ENCODE measurements at places on chromosomes 1 and 21.

- DNase-seq: no peak
Measured at GRCh38 chr1:246153796-246154212, 353.3 kb downstream of the SMYD3 start.

GRCh38 chr1:108591466-108591865 lies 31.6 kb downstream of the EEIG2 start:
- no peak for DNase-seq

- no peak for DNase-seq
Measured at GRCh38 chr1:170568197-170568596, 36.2 kb downstream of the GORAB start.

- no peak for DNase-seq
Measured at GRCh38 chr1:9718006-9718680, 66.6 kb downstream of the PIK3CD start.

DNA sequence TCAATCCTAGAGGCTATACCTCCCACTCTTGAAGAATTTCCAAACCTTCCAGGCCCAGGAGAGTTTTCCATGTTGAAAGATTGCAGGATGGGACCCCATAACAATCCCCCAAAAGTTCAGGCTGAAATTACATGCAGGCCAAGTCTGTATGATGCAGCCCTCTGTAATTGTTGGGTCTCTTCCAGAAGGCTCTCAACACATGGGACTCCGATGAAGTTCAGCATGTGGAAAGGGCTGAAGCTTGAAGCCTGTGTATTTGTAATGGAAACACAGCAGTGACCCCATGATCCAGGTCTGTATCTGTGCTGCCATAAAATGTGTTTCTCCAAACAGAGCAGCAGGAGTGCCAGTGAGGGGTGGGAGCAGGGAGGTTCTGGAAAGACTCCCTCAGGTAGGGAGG lies 202.5 kb upstream of the LYPLAL1 start:
- no peak for DNase-seq

DNA sequence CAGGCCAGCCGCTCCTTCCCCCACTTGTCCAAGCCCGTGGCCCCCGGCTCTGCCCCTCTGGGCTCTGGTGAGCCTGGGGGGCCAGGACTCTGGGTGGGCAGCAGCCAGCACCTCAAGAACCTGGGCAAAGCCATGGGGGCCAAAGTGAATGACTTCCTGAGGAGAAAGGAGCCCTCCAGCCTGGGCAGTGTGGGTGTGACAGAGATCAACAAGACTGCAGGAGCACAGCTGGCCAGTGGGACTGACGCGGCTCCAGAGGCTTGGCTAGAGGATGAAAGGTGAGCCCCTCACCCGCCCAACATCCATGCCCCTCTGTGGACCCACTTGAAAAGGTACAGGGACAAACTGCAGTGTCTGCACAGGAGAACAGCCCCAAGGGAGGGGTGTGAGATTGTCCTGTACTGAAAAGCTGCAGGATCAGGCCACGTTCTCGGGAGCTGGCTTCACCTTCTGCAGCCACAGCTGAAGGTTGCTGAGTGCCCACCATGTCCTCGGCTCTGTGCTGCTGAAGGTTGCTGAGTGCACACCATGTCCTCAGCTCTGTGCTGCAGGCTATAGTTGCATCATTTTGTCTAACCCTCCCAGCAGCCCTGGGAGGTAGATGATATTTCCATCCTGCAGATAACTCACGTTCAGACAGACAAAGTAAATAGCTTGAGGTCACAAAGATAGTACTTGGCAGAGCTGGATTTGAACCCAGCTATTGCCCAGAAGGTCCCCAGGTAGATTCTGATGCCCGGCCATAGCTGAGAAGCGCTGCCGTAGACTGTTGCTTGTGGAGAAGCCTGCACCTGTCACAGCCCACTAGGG lies 618 bp downstream of the C1orf226 start:
- no peak for DNase-seq

- DNase-seq: no peak
Measured at GRCh38 chr21:38660333-38661196, 145.2 kb upstream of the ETS2 start.

- DNase-seq: no peak
Measured at GRCh38 chr1:117113199-117113598, 8.3 kb downstream of the TRIM45 start.

DNA sequence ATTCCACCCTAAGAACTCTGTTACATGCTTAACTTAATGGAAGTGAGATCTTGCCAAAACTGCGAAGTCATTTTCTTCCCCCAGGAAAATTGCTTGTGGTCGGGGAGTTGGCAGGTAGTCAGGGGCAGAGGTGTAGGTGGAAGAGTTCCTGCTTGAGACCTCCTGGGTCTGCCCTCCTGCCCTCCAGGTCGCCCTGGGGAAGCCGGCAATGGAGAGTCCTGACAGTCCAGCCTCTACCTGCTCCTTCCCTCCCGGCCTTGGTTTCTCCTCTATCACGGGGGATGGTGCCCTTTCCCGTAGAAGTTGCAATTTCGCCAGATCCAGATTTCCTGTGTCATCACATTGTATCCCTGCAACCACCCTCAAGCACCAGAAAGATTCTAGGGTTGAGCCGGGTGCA lies 463.8 kb downstream of the MATN1 start:
- no peak for DNase-seq

DNA sequence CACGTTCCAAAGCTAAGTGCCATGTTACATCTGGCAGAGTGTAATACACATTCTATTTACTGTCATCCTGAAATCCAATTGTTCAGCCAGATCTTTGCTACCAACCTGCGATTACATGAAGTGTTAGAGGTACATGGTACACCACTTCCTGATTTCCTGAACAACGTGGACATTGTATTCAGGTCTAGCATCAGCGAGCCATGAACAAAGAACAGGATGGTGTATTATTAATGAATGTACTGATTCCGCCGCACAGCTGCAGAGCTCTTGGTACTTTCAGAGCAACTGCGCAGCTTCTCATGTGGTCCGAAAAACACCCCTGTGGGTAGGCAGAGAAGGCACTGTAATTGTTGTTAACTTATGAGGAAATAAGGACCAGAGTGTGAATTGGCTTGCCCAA lies 511.4 kb downstream of the AJAP1 start:
- DNase-seq: no peak

GRCh38 chr1:205313563-205314308 lies 7.8 kb downstream of the NUAK2 start:
- DNase-seq: no peak

DNA sequence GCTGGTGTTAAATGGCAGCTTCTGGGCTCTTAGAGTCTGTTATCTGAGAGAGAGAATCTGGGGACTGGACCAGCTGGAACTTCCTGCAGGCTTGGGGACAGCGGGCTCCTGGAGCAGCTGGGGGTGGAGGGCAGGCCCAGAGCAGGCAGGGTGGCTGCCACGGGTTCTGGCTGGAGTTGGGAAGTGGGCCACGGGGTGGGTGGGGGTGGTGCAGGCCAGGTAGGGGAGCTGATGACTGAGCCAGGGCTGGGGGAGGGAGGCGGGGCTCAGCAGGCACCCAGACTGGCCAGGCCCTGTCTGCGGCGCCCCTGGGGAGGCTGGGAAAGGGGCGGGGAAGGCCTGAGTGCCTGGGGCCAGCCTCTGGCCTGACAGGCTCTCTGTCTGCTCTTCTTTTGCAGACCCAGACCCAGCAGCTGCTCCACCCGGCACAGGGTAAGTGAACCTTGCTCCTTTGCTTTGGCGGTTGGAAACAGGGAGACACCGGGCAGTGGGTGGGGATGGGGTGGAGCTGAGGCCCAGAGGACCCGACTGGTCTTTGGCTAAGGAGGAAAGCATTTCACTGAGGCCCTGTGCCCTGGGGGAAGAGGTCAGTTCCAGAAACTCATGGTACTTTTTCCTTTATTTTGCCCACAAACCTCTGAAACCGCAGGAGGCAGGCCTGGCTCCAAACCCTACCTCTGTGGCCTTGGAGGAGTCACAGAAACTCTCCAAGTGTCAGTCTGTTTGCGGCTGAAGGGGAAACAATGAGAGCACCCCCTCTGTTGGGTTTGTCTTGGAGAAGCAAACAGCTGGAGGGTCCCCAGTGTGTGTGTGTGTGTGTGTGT lies 48.8 kb downstream of the ARHGEF10L start:
- DNase-seq: no peak
